ENCODE measurements at places on chromosomes 7 and 10.

DNA sequence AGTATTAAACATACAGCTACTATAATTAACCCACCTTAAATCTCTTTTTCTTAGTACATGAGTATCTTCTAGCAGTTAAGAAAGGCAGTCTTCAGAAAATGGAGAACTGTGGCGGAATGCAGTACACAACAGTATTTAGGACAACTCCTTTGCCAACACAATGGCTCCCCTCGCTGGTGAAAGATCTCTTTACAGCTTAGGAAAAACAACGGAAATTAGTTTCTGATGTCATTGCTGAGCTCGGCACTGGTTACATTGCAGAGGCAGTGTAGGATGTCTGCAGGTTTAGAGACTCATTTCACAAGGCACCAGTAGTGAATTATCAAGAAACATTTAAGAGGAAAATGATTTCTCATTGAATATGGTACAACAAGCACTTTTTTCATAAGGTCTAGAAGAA lies 43.4 kb downstream of the GLRX3 start:
- DNase-seq = no peak

GRCh38 chr7:24980534-24981170 lies 674 bp upstream of the OSBPL3 start:
- no peak for DNase-seq

GRCh38 chr7:99559175-99559915 lies 903 bp downstream of the ZNF655 start:
- DNase-seq = no peak

GRCh38 chr7:108358553-108358952 lies 97.7 kb downstream of the NRCAM start:
- no peak for DNase-seq

GRCh38 chr7:44845451-44845850 lies 2.4 kb downstream of the H2AZ2 start:
- DNase-seq = no peak

- DNase-seq = no peak
Observed at GRCh38 chr7:41188163-41189130, 514.4 kb downstream of the INHBA start.

GRCh38 chr10:22599048-22599561 lies 115.3 kb downstream of the PIP4K2A start:
- no peak for DNase-seq

- DNase-seq = no peak
Observed at GRCh38 chr7:80414331-80414730, 97.5 kb downstream of the GNAT3 start.

- no peak for DNase-seq
Observed at GRCh38 chr7:106006906-106007305, 43.8 kb downstream of the CDHR3 start.

GRCh38 chr10:101123085-101123814 lies 7.8 kb upstream of the TLX1 start:
- no peak for DNase-seq

DNA sequence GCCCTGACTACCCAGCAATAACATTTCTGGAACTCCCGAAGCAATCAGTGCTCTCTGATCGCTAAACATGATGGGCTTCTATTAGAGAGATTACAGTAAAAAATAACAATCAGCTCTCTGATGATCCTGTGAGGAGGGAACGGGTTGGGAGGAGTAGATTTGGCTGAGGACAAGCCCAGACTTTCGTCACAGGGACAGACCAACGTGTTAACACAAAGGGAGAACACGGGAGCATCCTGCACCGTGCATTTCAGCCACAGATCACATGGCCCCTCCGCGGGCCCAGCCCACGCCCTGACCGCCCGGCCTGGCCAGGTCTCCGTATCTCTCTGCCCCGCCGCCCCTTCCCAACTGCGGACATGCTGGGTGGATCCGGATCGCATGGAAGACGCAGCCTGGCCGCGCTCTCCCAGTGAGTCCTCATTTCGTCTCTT lies 95.0 kb upstream of the AGBL3 start:
- no peak for DNase-seq

GRCh38 chr10:131579251-131580071 lies 267.9 kb upstream of the TCERG1L start:
- DNase-seq = no peak

- DNase-seq = no peak
Observed at GRCh38 chr10:12394241-12395033, 45.1 kb downstream of the CAMK1D start.

DNA sequence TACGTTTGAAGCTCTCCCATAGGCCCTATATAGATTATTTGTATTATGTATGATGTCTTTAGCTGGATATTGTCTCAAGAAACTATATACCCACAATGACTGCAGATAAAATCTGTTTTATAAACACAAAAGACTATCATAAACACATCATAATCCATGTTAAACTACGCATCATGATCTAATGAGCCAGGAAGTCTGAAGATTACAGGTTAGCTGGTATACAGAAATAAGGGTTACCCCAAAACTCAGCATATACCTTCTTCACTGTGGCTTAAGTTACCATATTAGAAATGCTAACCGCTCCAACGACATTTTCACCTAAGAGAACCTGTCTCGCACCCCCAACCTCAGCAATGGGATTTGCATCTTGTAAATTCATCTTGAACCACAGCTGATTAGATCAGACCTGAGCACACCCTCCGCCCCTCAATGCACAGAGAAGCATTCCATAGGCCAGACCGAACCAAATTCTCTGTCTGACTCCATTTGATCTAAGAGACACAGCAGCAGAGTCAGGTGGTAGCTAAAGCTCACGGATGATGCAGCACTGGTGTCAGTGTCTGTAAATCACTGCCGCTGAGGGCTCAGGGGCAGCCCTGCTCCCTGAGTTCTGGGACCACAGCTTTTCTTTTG lies 124.9 kb downstream of the NPY start:
- DNase-seq = no peak

DNA sequence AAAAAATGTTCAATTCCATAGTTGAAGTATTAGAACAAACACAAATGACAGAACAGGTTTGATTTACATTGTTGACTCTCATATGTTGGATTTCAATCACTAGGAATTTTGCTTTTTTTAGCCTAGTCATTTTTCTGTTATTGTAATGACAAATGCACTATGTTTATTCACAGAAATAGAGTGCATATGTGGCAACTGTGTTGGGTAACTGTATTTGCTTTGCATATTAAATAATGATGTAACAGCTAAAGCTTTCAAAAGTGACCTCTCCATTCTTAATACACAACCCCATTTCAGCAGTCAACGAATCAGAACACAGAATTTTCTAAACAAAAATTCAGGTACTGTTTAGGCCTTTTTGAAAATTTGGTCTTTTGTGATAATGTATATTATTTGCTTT lies 54.0 kb upstream of the SLC26A5 start:
- DNase-seq = no peak

DNA sequence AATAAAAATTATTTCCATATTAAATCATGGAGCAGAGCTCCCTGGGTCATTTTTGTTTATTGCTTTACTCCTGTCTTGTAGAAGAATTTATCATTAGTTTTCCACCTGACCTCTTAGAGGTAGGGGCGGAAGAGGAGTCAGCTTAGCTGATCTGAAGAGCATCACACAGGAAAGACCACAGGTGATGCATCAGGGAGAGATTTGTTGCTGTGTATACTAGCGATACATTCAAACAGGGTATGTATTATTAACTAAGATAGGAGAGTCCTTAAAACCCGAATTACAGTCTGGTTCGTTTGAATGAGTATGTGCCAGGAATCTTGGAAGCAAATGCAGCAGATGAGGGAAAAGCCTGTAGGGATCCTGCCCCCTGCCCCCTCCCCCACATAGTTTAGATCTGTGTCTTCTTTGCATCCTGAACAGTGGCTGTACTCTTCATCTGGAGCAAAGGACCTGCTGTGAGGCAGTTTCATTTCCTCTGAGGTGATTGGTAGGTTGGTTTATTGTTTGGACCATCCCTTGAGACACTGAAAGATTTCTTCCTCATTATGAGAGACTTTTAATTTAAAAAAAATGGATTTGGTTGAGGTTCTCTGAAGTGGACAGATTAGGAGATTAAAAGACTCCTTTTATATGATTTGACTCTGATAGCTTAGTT lies 177.0 kb downstream of the SND1 start:
- no peak for DNase-seq

DNA sequence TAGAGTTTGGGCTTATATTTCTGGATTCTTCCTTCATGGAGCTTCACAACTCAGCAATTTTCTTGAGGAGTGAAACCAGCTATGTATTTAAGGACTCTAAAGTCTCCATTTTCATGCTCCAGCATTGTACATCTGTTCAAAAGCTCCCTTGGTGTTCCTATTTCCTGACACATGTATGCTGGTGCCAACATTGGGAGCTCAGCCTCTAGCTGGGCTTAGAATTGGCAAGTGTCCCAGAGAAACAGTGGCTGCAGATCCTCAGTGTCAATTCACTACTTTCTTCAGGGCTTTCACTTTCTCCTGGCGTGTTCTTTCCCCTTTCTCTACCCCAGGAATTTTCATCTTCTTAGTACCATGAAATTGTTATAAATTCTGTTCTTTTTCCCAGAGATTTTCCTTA lies 103.1 kb downstream of the ZNF467 start:
- no peak for DNase-seq

GRCh38 chr7:114263219-114263618 lies 151.4 kb upstream of the FOXP2 start:
- DNase-seq = no peak

DNA sequence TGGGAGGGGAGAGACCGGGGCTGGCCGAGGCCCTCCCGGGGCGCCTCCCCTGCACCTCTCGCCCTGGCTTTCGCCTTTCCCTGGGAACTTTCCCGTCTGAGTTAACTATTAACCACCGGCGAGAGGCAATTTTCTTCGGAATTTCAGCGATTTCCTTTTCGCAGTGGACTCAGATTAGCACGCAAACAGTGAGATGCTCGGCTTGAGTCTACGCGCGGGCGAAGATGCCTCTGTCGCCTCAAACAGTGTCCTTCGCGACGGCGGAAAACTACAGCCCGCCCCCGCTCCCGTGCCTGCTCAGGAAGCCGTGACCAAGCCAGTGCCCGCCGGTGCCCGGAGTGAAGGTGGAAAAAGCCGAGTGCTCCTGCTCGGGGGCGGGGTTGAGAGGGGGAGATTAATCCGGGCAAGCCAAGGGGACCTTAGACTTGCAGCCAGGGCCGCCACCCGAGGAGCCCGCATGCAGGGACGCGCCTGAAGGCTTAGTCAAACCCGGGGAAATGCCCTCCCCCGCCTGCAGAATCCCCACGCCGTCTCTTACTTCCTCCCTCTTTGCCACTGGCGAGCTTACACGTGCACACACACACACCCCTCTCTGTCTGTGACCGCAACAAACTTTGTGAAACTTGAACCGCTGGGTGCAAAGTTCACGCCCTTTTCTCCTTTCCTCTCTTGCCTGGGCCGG lies 14.5 kb upstream of the PAX2 start:
- peak; percentile 67 for DNase-seq

GRCh38 chr10:119272736-119273135 lies 65.4 kb downstream of the GRK5 start:
- no peak for DNase-seq

DNA sequence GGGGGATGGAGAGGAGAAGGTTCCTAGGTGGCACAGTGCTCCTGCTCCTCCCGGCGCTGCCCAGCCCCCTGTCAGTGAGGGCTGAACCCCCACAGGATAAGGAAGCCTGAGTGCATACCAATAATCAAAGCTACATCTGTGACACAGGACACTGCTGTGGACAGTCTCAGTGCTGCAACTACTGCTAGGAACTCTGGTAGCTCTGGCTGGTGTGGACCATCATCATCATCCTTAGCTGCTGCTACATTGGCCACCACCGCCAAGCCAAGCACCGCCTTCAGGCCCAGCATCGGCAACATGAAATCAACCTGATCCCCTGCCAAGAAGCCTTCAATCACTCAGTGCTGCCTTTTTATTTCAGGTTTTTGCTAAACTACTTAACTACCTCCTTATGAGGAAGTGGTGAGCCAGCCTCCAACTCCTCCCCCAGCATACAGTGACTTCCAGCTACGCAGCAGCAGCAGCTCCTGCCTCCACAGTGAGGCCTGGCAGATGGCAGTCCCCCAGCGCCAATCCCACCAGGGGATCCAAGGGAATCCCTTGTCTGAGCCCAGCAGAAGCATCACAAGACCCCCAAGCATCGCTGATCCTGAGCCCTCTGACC lies 32.1 kb upstream of the SLC26A4 start:
- DNase-seq = no peak

GRCh38 chr10:10794791-10795191 lies 222.9 kb upstream of the CELF2 start:
- no peak for DNase-seq

- no peak for DNase-seq
Observed at GRCh38 chr7:122546496-122546895, 152.4 kb downstream of the RNF133 start.

GRCh38 chr7:85041605-85042216 lies 145.1 kb downstream of the SEMA3D start:
- DNase-seq = no peak

DNA sequence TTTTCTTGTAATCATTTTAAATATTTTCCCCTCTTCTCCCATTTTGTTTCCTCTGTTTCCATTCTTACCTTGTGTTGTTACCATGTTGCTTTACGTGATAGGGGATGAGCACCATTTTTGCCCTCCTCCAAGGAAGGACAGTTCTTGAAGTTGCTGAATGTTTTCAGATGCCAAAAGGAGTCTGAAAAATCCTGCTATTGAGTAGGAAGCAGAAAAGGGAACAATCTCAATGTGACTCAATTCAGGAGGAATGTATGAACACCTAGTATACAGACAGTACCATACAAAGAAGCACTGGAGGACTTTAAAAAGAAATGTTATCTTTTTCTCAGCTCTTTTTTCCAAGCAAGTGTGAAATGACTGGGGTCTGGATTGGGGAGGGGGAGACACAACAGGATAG lies 5.1 kb upstream of the NAMPT start:
- DNase-seq = no peak

- no peak for DNase-seq
Observed at GRCh38 chr7:116511552-116512519, 12.3 kb downstream of the CAV2 start.

- no peak for DNase-seq
Observed at GRCh38 chr7:87424075-87424474, 51.4 kb downstream of the ABCB4 start.

- no peak for DNase-seq
Observed at GRCh38 chr10:110833941-110834628, 37.6 kb upstream of the PDCD4 start.

Measured in natural killer cell treated with Interleukin-12 subunit alpha and Interleukin-12 subunit beta and Interleukin-15 and Interleukin-18, amount 100 ng/mL, for 72 hours (primary cell).